ENCODE measurements at places on chromosomes 6 and 20.

DNA sequence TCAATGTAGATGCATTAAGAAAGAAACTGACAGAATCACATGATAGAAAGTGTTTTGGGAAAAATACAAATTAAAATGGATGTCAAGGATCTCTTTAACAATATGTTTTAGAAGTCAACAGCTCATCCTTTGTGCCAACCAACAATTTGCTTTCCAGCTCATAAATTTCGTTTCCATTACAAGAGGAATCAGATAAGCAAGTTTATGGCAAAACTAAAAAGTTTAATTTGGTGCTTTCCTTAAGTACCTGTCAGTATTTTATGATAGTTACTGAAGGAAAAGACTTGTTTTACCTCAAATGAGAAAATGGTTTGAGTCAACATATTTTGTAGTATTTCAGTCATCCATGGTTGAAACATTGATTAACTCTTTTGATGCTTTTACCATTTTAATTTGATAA lies 130.0 kb downstream of the CDKAL1 start:
- no peak for DNase-seq

DNA sequence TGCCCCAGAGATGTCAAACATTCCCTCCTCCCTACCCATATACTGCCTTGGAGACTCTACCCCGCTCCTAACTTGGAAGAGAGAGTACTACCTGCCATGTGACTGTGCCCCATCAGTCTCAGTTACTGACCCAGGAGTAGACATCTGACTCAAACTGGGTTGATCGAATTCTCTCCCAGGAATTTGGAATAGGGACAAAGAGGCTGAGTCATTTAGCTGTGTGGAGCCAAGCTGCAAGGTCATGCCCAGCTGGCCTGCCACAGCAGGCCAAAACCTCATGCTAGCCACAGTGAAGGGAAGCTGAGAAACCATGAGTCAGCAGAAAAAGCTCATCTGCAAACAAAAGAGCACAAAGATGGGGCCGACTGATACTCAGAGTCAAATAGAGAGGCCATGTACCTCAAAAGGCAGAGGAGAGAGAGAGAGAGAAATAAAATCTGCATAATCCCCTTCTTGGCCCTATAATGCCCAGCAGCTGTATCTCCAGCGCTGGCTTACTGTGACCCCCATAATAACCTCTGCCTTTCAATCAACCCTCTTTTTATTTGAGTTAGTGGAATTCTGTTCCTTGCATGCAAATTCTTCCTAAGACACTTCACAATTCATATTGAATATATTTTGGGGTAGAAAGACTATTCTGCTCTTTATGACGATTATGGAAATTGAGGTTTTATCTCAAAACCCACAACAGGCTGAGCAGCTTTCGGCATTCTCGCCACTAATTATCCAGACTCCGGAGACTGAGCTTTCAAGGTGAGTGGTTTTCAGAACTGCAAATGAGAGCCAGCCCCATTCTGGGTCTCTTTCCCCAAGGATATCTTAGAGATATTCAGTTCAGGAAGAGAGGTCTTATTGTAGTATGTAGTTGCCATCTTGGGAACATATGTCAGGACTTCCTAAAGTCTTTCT lies 21.4 kb upstream of the AKIRIN2 start:
- no peak for DNase-seq

DNA sequence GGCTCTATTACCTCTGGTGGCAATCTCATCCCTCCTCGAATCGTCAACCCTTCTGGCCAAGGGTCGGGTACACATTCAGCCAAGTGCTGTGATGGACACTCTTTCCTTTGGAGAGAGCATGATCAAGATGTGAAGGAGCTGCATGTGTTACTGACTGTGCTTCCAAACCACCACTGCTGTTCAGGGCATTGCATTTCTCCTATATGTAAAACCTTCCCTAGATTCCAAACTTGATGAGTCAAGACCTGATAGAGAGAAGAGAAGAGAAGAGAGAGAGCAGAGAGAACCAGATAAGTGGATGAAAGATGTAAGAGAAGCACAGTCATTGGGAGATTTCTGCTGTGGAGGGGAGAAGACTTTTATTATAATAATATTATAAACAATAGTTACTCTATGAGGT lies 162.2 kb downstream of the KCNQ5 start:
- DNase-seq = no peak

- no peak for DNase-seq
Observed at GRCh38 chr6:110816677-110817076, 1.4 kb upstream of the CDK19 start.

DNA sequence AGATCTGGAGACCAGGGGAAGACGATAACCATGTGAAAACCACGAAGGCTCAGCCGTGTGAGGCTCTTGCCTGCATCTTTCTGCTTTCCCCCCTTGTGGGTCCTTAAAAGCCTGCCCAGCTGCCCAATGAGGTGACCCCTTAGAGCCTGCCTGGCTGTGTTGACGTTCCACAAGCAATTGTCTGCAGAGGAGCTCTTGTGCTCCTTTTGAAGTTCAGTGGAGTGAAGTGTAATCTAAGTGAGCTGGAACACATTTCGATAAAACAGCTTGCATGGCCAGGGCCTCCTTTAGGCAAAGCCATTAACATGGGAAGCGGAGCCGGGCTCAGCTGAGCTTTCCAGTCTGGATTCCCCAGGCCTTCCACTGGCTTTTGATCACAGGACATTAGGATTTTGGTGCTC lies 27.3 kb upstream of the TCP11 start:
- no peak for DNase-seq

- no peak for DNase-seq
Observed at GRCh38 chr20:45041464-45042337, 59.2 kb downstream of the KCNS1 start.

GRCh38 chr6:134368670-134369069 lies 50.8 kb upstream of the SGK1 start:
- DNase-seq = no peak

DNA sequence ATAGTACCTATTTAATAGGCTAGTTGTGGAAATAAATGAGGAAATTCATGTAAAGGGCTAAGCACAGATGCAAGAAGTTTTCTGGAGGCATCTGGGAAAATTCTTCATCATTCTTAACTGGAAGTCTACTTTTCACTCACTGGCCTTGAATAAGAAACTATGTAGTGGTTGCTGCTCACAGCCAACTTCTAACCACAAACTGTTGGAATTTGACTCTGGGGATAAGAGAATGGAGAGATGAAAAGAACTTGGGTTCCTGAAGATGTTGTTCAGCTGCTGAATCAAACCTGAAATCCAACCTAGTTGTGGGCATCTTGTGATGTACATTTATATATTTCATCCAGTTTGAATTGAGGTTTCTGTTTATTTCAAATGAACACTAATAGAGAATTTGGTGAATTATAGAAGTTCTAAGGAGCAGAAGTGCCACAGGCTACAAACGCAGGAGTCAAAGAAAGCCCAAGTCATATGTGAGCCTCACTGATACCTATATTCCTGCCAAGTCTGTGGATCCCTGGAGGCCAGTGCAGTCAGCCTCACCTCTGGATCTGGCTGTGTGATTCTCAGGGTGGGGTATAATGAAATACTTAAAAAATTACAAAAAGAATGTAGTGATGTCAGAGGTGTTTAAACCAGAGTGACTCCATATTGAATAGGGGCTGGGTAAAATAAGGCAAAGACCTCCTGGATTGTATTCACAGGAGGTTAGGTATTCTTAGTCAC lies 18.7 kb upstream of the MEI4 start:
- no peak for DNase-seq

DNA sequence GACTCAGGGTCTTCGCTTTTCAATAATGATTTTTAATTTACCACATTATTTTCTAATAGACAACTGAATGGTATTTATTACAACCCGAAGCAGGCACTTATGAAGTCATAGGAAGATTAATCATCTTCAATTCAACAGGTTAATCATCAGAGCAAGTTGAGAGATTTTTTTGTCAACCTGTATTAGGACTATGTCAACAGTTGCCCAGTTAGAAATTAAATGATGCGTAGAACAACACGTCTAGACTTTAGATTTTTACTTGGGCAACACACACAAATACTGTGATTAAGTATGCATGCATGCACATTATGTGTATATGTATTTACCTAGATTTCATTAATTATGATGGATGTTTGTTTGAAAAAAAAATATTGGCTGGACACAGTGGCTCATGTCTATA lies 4.3 kb downstream of the ILRUN start:
- no peak for DNase-seq

GRCh38 chr6:136226674-136227377 lies 23.3 kb downstream of the MTFR2 start:
- no peak for DNase-seq

DNA sequence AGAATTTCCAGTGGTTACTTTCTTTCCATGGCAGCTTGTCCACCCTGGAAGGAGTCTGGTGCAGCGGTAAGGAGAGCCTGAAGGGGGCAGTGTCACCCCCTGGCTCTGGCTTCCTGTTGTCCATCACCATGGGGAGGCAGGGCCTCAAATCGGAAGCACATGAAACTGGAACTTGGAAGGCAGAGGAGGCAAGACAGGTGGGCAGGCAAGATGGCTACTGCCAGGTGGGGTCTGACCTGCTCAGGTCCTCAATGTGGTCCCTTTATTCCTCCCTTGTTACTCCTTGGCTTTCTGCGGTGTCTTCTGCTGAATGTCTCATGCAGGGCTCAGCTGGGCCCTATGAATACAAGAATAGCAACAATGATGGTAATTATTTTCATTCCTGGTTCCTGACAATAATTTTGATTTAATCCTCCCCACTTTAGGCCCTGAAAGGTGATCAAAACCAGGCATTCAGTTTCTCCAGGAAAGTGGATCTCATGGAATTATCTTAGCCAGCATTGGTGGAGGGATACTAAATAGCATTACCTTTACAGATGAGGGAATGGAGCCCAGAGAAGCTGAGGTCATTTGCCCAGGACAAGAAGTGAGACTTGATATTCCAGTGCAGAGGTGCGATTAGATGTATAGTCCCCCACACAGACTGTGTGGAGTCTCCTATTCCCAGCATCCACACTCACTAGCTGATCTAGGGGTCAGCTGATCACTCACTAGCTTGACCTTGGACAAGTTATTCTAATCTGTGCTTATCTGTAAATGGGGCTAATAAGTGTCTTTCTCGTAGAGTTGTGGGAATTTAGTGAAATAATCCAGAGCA lies 17.6 kb upstream of the SNAI1 start:
- no peak for DNase-seq

DNA sequence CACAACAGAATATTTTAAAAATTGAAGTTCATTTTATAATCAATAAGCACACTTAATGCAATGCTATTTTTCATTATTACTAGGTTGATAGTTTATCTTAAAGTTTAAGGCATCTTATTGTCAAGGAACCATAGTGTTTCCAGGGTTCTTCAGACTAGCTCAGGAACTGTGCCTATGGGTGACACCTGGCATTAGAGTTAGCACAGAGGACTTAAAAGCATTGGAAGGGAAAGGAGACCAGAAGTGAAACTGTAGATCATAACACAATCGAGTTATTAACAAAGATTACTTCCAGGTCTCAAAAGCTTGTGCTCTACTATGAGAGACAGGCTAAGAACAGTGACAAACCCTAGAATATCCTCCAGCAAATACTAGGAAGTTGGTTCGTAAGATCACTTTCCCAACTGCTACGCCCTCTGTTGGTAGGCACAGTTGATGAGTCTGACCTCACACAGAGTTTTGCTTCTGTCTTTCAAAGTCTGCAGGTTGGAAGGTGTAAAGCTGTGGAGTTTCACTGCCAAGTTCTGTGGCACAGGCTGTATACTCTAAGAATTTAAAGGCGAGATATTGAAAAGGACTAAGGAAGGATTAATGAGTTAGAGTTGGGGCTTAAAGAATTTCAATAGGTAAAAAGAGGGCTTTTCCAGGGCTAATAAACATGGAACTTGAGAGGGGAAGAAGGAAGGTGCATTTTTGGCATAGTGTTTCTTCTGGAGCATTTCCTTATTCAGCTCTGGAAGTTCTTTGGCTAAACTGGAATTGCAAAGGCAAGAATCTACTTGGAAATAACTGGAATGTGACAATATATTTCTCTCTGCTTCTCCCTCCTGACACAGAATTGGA lies 531.3 kb upstream of the JAG1 start:
- DNase-seq = no peak

GRCh38 chr6:22249711-22250350 lies 47.0 kb downstream of the PRL start:
- DNase-seq = no peak

- DNase-seq = no peak
Observed at GRCh38 chr20:22616551-22616950, 32.2 kb upstream of the FOXA2 start.

- DNase-seq = no peak
Observed at GRCh38 chr6:144548536-144548935, 263.4 kb downstream of the UTRN start.

DNA sequence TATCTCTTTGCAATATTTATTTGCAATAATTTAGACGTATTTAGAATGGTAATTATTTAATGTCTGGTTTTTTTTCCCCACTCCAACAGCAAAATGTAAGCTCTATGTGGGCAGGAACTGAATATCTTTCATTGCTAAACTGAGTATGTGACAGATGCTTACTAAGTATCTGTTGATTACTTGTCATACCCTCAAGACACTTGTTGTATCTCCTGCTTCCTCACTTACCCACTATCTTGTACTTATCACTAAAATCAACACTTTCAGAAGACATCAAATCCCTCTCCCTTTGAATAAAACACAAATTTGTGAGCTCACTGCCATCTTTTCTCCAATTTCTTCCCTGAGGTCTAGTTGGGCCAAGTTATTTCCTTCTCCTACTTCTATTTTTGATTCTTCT lies 30.3 kb downstream of the PPIL4 start:
- DNase-seq = no peak

GRCh38 chr6:155542036-155542435 lies 86.4 kb upstream of the NOX3 start:
- no peak for DNase-seq

DNA sequence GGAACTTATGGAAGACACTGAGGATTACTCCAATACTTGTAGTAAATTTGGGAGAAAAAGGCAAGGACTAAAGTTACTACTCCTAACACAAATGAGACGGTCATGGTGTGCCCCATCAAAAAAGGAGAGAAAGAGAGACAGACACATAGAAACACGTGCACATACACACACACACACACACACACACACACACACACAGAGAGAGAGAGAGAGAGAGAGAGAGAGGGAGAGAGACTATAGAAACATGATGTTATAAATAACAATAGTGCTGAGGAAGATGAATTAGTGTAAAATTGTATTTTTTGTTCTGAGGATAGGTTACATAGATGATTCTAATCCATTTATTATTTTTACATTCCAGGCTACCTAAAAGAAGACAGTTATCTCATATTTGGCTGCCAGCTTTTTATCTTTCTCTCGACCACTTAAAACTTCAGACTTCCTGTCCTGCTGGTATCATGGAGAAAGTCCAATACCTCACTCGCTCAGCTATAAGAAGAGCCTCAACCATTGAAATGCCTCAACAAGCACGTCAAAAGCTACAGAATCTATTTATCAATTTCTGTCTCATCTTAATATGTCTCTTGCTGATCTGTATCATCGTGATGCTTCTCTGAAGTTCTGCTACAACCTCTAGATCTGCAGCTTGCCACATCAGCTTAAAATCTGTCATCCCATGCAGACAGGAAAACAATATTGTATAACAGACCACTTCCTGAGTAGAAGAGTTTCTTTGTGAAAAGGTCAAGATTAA lies 10.5 kb downstream of the PLN start:
- no peak for DNase-seq

GRCh38 chr20:48766961-48767960 lies 60.5 kb downstream of the PREX1 start:
- no peak for DNase-seq

All from stimulated activated CD4-positive, alpha-beta T cell treated with anti-CD3 and anti-CD28 coated beads, TNF-alpha, amount 100 ng/mL, for 4 hours (primary cell).